ENCODE measurements at places on chromosomes 4 and X.

DNA sequence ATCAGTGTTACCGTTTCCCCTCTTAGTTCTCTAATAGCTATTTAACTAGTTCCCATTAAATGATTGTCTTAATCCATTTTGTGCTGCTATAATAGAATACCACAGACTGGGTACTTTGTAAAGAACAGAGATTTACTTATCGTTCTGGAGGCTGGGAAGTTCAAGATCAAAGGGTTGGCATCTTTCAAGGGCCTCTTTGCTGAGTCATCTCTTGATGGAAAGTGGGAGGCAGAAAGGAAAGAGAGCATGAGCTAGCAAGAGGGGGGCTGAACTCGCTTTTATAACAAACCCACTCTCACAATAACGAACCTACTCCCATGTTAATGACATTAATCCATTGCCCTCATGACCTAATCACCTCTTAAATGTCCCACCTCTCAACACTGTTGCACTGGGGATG is 17.4 kb upstream of the NKX3-2 start:
- DNase-seq = no peak

- DNase-seq = no peak
Measured at GRCh38 chr4:59945716-59946115, 1254.4 kb upstream of the ADGRL3 start.

DNA sequence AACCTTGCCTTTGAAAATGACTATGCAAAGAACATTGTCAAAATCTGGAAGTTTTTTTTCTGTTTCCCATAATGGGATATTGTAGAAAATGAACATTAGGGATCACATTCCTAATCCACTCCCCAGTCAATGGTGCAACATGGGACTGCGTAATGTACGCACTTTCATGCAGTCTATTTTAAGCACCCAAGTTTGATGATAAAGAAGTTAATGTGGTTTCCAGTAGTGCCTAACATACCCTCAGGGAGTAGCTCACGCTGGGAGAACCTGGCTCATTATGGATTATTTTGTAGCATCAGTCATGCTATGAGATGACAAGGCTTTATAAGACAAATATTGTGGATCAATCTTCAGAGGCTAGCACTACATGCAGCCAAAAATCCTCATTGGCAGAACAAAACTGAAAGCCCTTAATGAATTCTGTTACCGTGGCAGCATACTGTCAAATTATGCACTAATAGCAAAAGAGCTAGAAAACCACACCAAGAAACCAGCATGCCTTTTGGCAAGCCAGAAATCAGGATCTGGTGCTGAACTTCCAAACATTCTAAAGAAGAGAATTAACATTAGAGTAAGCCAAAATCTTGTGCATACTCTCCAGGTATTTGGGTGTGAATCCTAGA is 1392.8 kb upstream of the TENM3 start:
- DNase-seq = no peak

- no peak for DNase-seq
Measured at GRCh38 chr4:526189-526909, 27.3 kb downstream of the PIGG start.

All from activated CD4-positive, CD25-positive, alpha-beta regulatory T cell treated with anti-CD3 and anti-CD28 coated beads, Interleukin-2, amount 50 U/mL, for 72 hours (primary cell).